ENCODE measurements at places on chromosomes 6 and 20. TPM values are rescaled to one million over a fixed set of nuclear protein-coding genes. Genes with fewer than 3 reads are reported as not detected.

The DEFB127 gene
- total RNA-seq: not detected

- DNase-seq: no peak
These were observed 21.0 kb downstream of the BPIFB1 start for GRCh38 chr20:33304046-33304445.

The TPD52L1 gene
- 18.1 TPM for total RNA-seq

The WFDC10B gene
- 0.39 TPM for total RNA-seq

GRCh38 chr20:43755390-43755789, 28.6 kb upstream of the GTSF1L start:
- peak; percentile 42 for DNase-seq

The RIPPLY2 gene
- total RNA-seq: not detected

DNA sequence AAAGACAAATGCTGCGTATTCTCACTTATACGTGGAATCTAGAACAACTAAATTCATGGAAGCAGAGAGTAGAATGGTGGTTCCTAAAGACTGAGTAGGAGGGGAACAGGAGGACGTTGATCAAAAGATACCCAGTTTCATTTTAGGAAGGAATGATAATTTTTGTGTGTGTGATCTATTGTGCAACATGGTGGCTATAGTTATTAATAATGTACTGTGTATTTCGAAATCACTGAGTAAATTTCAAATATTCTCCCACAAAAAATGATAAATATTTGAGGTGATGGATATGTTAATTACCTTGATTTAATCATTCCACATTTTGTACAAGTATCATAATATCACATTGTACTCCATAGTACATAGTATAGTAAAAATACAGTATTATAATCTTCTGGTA, 187.5 kb downstream of the MOXD1 start:
- no peak for DNase-seq

GRCh38 chr6:138162111-138162954, 594 bp downstream of the ARFGEF3 start:
- peak; percentile 6 for DNase-seq

The MAFB gene
- not detected for total RNA-seq

DNA sequence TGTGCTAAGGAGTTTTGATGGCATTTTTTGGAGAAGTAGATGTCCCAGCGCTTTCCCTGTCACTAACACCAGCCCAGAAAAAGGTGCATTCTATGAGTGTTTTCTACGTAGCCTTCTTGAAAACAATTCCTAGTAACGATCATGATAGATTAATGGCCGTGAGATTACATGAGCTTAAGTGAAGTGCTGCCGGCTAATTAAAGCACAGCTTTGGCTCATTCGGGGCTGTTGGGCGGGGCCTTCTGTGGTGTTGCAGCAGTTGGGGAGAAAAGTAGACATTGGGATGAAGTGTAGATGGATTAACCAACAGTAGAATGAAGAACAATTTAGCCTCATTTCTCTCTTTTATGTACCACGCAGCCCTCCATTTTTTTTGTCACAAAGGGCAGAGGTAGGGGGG, 20.8 kb upstream of the TRAF3IP2 start:
- no peak for DNase-seq

DNA sequence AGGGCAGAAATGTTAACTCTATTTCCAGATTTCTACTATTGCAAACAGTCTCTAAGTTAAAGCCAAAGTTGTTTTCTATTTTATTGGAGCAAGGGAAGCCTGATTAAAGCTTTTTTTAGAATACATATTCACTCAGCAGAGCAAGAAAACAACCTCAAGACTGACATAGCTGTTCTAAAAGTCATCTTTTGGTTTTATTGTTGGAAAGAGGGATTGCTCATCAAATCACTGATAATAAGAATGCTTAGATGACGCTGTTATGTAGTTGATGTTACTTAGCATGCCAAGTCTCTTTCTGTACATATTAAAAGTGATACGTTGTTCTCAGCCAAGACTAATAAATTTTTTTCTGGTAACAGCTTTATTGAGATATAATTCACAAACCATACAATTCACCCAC, 172.6 kb upstream of the LAMA2 start:
- DNase-seq: no peak

DNA sequence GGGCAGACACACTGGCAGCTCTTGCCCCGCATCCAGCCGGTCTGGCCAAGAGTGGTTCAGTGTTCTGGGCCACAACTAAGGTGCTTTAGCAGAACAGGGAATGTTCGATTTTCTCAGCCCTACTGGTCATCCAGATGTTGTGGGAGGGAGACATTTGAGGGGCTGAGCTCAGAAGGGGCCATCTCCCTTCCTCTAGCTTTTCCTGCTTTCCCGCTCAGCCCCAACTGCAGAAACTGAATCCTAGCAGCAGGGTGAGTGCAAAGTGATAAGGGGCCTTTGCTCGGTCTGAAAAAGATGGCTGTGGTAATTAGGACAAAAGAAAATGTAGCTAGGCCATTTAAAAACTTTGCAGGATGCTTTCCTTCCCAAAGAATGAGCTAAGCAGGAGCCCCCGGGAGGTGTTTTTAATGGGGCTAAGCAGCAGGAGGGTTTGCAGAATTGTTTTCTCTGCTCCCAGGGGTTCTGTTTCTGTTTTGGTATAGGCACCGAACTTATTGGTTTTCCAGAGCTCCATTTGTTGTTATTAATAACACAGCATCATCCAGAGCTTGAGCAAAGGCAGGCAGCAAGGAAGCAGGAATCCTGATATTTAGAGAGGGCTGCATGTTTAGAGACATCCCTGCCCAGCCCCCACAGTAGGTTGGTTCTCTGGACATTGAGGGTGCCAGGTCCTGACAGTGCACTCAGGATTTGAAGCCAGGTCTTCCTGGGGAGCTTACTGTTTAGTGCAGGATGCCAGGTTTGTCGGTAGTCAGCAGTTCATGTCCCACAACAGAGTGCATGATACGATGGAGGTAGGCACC, 210.9 kb downstream of the SLC24A3 start:
- DNase-seq: no peak

- no peak for DNase-seq
These were observed 12.9 kb upstream of the EFCAB8 start for GRCh38 chr20:32845786-32846185.

DNA sequence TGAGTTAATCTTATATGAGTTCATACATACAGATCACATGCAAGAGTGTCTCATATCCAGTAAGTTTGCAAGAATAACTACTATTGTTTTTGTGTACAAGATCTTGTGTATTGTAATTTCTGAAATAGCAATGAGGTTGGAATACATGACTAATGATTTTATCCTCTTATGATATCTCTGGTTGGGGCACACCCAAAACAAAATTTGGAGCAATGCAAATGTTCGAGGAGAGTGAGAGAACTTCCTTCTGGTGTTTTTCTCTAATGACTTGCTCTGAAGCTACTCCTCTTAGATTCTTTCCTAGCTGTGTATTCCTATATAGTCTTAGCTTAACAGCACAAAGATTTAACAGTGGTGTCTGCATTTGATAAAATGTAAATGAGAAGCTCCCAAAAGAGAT, 252.5 kb downstream of the LAMA2 start:
- no peak for DNase-seq

GRCh38 chr6:68718385-68719073, 83.4 kb downstream of the ADGRB3 start:
- peak; percentile 4 for DNase-seq

The POPDC3 gene
- 70.5 TPM for total RNA-seq

The ANGPT4 gene
- 0.02 TPM for total RNA-seq

- peak; percentile 28 for DNase-seq
These were observed 205.6 kb downstream of the UST start for GRCh38 chr6:148952147-148953035.

DNA sequence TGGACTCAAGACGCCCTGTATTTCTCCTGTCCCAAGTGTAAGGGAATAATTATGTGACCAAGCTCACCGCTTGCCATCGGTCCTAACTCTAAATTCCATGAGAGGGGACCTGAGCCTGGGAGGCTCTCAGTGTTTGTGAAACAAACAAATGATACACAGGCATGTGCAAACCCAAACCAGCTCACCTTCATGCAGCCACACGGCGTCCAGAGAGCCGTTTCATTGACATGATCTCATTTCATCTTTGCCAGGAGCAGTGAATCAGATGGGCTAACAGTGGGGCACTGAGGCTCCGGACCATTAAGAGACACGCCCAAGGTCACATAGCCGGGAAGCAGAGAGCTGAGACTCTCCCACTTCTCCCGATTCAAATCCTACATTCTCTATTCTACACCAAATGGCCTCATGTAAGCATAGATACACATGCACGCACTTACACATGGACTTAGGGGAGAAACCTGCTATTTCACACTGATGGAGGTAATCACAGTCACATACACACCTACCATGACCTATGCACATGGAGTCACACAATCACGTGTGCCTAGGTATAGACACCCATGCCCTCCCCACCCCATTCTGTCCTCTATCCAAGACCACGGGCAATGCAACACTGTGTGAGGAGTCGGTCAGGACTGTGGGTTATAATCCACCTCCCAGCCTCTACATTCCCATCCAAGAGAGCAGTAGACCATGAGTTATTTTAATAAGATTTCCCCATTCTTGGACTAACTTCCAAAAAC, 1.1 kb downstream of the BNIP5 start:
- DNase-seq: no peak

DNA sequence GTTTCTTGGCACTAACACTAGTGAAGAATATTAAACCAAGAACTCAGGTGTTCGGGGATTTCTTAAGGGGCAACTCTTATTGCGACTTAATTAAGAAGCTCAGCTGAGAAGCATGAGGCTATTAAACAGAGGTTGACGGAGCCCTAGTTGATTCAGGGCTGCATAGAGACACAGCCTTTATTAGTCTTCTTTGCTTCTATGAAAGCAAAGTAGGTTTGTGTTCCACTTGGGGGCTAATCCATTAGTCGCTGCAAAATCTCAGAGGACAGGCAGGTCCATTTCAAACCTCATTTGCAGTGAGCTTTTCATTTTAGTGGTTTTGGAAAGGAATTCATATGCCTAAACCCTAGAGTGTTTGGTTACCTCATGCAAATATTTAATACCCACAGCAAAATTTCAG, 506.6 kb upstream of the SULF2 start:
- no peak for DNase-seq

GRCh38 chr6:72218125-72218524, 331.8 kb downstream of the RIMS1 start:
- DNase-seq: peak; percentile 40

DNA sequence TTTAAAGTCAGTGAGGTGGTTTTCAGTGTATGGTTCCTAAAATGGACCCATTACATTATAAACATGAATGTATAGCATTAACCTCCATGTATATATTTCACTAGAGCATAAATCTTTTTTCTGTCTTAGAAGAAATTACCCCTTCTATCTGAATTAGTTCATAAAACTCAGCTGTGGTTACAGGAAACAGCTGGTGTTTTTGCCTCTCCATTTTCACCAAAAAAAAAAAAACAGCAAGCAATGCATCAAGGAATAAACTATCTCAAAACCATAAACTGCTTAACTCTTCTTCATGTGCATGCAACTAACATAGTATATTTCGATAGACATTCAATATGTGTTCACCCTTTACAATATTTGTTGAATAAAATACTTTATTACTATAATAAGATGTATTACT, 40.2 kb downstream of the MOXD1 start:
- DNase-seq: no peak

The SRSF12 gene
- total RNA-seq: not detected

GRCh38 chr6:153963352-153963751, 75.7 kb upstream of the OPRM1 start:
- no peak for DNase-seq
